ENCODE measurements at places on chromosomes 3 and 15. TPM values are rescaled to one million over a fixed set of nuclear protein-coding genes. Genes with fewer than 3 reads are reported as not detected.

- H3K27me3 ChIP-seq, result no peaks in the 10 kb centered on the region
- H3K4me3 ChIP-seq, result no peak overlapping the region
- H3K4me1 ChIP-seq, result no peaks in the 10 kb centered on the region
- no peak for DNase-seq
- no peak overlapping the region for H3K27ac ChIP-seq
- no peaks in the 10 kb centered on the region for H3K36me3 ChIP-seq
Observed at GRCh38 chr3:5285439-5285838, 97.9 kb downstream of the EDEM1 start.

Gene CIP2A
- total RNA-seq, result 0.67 TPM

Gene USP4
- total RNA-seq, result 23.6 TPM

- no peak overlapping the region for H3K27ac ChIP-seq
- no peaks in the 10 kb centered on the region for H3K4me1 ChIP-seq
- H3K27me3 ChIP-seq, result no peaks in the 10 kb centered on the region
- no peak overlapping the region for H3K4me3 ChIP-seq
- no peaks in the 10 kb centered on the region for H3K36me3 ChIP-seq
Observed at GRCh38 chr3:17500618-17501017, 241.8 kb downstream of the TBC1D5 start.

DNA sequence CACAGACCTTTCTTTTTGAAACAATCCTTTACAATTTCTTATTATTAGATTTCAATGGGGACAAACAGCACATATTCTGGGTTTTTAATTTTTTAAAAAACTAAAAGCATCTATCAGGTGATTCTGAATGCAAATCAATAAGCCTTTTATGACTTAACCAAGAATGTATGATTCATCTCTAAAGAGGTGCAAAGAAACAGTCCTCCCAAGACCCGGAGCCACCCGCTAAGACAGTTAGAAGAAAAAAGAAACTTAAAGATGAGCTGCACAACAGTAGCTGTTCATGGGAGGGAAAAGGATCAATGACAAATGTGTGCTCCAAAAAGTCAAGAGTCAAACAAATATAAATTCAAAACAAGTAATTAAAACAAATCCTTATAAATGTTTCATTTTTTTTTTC is 319.5 kb downstream of the THSD4 start:
- H3K27me3 ChIP-seq, result no peaks in the 10 kb centered on the region
- H3K4me3 ChIP-seq, result no peak overlapping the region
- no peaks in the 10 kb centered on the region for H3K36me3 ChIP-seq
- no peak overlapping the region for H3K27ac ChIP-seq

DNA sequence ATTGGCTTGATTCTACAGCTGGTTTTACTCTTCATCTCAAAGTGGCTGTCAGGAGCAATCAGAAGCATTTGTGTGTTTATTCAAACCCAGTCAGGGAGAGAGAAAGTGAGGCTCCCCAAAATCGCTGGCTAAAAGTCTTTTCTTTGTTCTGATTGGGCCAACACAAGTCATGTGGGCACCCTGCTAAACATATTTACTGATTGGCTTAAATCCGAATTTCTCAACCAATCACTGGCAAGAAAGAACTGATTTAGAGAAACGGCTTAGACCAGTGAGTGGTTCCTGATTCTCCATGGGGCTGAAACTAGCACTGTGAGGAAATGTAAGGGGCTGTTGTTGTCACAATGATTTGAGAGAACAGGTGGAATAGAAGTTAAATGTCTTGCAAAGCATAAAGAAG is 98.9 kb upstream of the PDZRN3 start:
- no peaks in the 10 kb centered on the region for H3K4me1 ChIP-seq
- H3K4me3 ChIP-seq, result no peak overlapping the region
- no peak for DNase-seq
- H3K27me3 ChIP-seq, result no peaks in the 10 kb centered on the region

All from pancreas (tissue), 10 donors.